Sigmoid colon (tissue), 7 donors: ENCODE measurements at places on chromosomes 3 and 15. TPM values are rescaled to one million over a fixed set of nuclear protein-coding genes. Genes with fewer than 3 reads are reported as not detected.

The SUCNR1 gene
- not detected for total RNA-seq

The SLC24A5 gene
- not detected for total RNA-seq

The DTWD1 gene
- 39.2 TPM for total RNA-seq

The SPTBN5 gene
- total RNA-seq: 0.16 TPM

The TMEM207 gene
- total RNA-seq: not detected
